ENCODE measurements at places on chromosomes 2 and 18.
A peak's percentile ranks its signal among the peaks of the same experiment; 100 is the strongest.

- no peaks in the 10 kb centered on the region for H3K4me1 ChIP-seq
- H3K4me3 ChIP-seq = no peak overlapping the region
- no peak overlapping the region for H3K27ac ChIP-seq
- H3K27me3 ChIP-seq = no peaks in the 10 kb centered on the region
Measured at GRCh38 chr18:51339856-51340255, 142.4 kb upstream of the MEX3C start.

DNA sequence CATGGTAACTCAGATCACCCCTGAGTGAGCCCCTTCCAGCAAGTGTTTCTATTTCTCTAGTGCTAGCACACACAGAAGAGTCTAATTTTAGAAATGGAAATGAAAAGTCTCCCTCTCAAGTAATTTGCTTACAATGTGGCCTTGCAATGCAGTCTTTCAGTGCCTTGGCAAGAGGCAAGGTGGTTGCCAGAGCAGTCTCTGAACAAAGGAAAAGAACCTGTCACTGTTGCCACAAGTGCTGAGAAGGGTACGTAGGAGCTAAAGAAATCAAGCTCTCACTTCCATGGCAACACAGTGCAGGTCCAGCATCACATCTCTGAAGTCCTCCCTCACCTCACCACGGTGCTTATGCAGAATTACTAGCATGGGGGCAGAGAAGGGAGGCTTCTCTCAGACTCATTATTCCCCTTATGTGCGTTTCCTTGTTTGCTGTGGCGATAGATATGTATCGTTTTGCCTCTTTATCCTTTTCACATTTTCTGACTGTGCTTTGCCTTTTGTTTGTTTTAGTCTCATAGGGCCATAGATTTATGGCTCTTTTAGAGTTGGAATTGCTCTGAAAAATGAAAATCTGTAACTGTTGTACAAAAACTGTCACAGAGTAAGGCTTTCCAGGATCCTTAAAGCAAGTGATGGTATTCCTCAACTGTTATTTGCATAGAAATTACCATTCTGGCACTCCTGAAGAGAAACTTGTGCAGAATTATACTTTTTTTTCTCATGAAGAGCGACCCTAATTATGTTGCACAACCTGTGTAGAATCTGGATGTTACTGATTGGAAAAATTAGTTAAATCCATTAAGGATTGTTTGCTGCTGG lies 164.8 kb downstream of the CCDC85A start:
- H3K4me3 ChIP-seq = no peak overlapping the region
- DNase-seq = no peak
- H3K4me1 ChIP-seq = no peaks in the 10 kb centered on the region
- H3K36me3 ChIP-seq = no peaks in the 10 kb centered on the region
- no peak overlapping the region for H3K27ac ChIP-seq
- H3K27me3 ChIP-seq = no peaks in the 10 kb centered on the region

- peaks cover 4% of the 10 kb centered on the region for H3K4me1 ChIP-seq
- H3K4me3 ChIP-seq = no peak overlapping the region
- H3K27ac ChIP-seq = no peak overlapping the region
- H3K27me3 ChIP-seq = no peaks in the 10 kb centered on the region
- peak; percentile 72 for DNase-seq
Measured at GRCh38 chr2:12051831-12052230, 305.4 kb downstream of the LPIN1 start.

DNA sequence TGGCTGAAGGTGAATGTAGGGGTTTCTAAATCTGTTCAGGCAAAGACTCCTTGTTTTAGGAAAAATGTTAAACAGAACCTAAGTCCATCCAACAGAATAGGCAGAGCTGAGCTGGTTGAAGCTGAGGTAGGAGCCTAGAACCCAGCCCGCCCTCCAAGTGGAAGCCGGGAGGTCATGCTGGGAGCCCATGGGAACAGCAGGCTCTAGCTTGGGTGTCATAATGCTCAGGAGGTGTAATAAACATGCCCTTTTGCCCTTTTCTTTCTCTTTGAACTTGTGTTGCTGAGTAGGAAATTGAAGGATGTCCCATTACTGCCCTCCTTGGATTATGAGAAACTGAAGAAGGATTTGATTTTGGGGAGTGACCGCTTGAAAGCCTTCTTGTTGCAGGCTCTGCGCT lies 60.3 kb downstream of the ARMC9 start:
- peaks cover 20% of the 10 kb centered on the region for H3K36me3 ChIP-seq
- no peak overlapping the region for H3K4me3 ChIP-seq
- no peak overlapping the region for H3K27ac ChIP-seq
- no peaks in the 10 kb centered on the region for H3K27me3 ChIP-seq
- no peak for DNase-seq
- H3K4me1 ChIP-seq = no peaks in the 10 kb centered on the region

GRCh38 chr2:2321200-2321540 lies 9.9 kb downstream of the MYT1L start:
- H3K27me3 ChIP-seq = no peaks in the 10 kb centered on the region
- no peaks in the 10 kb centered on the region for H3K36me3 ChIP-seq
- no peak for DNase-seq
- no peak overlapping the region for H3K27ac ChIP-seq
- H3K4me1 ChIP-seq = no peaks in the 10 kb centered on the region
